ENCODE measurements at places on chromosomes 1 and 21.

DNA sequence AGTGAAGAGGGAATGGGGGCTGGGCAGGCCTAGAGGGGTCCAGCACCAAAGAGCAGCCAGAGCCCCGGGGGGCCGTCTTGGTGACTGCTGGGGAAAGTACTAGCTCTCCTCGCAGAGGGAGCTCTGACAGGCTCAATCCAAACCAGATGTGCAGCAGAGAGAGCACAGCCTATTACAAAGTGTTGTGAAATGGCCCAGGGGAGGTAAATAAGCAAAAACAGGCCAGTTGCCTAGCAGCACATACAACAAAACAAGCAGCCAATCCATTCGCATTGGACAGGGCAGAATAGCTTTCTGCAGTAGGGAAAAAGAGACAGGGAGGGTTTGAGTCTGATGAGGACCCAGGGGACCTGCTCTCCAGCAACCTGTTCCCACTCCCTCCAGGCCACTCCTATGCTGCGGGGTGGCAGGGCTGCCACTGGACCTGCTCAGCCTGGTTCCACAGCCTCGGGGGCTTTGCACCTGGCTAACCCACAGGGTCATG, 239.6 kb upstream of the FGGY start:
- DNase-seq: no peak

GRCh38 chr21:45579383-45580180, 37.3 kb upstream of the SLC19A1 start:
- DNase-seq: no peak

- peak; percentile 33 for DNase-seq
These were observed 257.2 kb upstream of the AJAP1 start for GRCh38 chr1:4397196-4397595.

- no peak for DNase-seq
These were observed 14.4 kb upstream of the THEM5 start for GRCh38 chr1:151867765-151868411.

DNA sequence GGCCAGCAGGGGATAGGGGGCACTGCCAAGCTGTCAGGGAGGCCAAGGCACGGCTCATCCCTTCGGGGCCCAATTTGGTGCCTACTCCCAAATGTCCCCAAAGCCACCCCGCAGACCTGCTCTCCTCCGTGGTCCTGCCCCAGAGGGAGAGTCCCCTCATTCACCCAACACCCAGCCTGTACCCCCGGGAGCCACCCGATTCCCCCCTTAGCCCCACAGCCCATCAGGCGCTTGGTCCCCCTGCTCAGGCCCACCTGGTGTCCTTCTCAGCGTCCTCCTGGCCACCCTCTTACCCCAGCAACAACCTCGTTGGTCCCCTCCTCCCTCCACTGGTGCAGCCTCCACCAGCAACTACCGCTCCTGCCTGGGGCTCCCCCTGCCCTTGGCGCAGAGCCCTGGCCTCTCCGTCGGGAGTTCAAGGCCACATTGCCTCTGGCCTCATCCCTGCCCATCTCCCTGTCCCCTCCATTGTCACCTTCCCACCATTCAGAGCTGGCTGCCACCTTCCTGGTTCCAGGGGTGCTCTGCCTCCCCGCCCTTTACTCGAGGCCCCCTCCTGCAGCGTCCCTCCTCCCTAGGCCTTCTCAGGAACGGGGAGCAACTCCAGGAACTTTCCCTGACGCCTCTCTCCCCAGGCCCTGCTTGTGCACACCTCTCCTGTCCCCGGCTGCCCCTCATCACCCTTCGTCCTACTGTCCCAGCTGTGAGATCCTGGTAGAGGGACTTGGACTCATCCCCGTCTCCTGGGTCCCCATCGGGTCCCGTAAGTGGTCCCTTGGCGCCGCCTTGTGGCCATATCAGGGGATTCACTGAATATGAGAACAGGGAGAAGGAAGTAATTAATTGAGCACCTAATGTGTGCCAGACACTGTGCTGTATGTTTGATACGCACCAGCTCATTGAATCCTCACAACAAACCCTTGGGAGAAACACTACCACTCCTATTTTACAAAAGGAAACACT, 73.9 kb downstream of the RAP1GAP start:
- peak; percentile 42 for DNase-seq

DNA sequence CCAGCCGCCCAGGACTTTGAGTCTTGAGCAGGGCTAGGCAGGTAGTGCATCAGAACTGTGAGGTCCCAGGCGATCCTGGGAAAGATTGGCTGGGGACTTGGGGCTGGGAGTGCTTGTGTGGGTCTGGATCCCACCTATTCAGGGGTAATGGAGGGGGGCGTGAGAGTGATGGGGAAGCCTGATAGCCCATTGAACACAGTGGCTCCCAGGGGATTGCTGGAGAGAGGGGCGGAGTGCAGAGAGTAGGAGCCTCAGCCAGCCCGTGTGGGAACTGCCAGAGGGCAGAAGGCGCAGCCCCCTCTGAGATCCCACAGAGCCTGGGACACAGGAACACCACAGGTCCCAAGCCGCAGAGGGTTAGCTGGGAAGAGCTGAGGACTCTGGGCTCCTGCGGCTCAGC, 19.3 kb upstream of the PDZK1IP1 start:
- no peak for DNase-seq

GRCh38 chr1:14149431-14149830, 449.1 kb upstream of the KAZN start:
- no peak for DNase-seq

DNA sequence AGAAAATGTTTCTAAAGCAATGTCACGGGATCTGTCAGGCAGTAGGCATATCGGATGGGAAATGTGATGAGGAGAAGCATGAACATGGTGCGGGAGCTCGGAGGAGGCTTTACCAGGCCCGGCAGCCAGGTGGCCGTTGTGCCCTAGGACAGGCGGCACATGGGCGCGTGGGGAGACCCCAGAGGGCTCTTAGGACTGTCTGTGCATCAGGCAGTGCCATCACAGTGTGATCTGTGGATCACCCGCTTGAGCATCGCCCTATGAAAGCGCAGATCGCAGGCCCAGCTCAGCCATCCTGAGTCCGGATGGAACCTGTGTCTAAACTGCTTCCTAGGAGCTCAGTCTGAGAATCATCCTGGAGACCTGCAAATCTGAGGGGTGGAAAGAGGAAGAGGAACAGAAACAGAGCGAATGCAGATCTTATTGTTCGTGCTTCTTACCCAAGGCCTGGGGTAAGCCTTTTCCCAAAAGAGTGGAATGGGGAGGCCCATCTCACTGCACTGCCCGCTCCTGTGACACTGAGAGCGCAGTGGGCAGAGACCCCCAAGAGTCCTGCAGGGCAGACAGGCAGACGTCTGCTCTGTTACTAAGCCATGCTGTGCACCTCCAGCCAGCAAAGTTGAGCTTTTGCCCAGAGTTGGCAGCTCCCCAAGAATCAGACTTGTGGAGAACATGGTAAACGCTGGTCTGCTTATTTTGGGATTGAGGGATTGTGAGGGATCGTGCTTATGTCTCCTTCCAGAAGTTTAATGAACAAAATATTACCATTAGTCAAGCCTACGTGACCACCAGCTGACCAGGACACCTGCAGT, 251.0 kb downstream of the RHOU start:
- peak; percentile 29 for DNase-seq

GRCh38 chr1:241841691-241842090, 6.3 kb upstream of the EXO1 start:
- no peak for DNase-seq

DNA sequence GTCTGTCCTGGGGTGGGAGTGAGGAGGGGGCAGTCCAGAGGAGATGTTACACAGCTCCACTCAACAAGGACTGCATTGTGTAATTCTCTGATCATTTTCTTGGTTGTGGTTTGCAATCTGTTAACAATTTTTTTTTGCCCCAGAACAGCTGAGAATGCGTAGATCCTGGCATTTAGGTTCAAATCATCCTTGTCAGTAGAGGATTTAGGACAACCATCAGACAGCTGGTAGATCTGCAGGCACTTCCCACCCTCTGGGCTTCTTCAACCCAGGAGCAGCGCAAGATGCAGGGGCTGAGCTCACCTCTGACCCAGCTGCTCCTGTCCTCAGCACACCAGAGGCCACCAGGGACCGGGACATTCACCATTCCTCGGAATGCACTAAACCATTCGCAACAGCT, 13.5 kb downstream of the BCAR3 start:
- DNase-seq: no peak

DNA sequence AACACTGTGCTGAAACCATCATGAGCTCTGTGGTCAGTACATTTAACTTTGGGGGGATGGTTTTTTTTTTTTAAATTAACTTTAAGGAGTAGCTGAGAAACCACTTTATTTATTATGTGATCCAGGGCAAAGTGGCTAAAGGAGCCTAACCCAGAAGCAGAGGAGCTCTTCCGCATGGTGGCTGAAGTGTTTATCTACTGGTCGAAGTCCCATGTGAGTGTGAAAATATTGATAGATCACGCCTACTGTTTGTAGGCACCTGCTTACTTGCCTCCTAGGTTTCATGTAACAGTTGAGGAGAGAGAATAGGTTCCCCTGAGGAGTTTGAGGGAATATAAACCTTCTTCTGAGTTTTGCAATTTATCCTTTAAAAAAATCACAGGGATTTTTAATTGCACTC, 181.4 kb downstream of the ZP4 start:
- DNase-seq: no peak

- no peak for DNase-seq
These were observed 644.6 kb upstream of the TMPRSS15 start for GRCh38 chr21:19048098-19048672.

DNA sequence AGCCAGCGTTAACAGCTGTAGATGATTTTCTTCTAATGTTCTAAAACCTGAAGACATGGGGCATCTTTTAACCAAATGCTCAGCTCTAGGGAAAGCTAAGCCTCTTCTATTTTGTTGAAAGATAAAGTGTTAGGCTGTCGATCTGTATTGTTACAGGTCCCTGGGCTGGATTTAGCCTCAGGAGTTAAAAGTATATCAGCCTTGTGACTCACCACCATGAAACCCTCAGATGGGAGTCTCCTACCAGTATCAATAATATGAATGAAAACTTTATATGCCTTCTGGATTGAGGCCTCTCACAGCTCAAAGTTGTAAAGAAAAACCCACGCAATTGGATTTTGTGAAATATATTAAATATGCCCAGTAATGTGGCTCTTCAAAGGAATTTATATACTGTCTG, 231.6 kb downstream of the FGGY start:
- no peak for DNase-seq

DNA sequence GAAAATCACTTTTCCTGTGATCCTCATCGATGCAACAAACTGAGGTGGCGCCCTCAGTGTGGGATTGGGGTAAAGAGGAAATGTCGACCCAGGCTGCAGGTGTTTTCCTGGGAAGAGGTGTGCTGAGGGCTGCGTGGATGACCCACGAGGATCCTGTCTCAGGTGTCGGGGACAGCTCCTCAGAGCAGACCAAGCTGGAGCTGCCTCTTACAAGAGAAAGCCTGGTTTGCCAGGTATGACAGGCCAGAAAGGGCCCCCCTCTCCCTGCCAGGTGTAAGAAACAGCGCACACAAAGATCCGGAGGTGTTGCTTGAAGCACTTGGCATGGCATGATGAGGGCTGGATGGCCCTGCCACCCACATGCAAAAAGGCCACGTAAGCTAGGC, 12.6 kb downstream of the FHAD1 start:
- DNase-seq: no peak

DNA sequence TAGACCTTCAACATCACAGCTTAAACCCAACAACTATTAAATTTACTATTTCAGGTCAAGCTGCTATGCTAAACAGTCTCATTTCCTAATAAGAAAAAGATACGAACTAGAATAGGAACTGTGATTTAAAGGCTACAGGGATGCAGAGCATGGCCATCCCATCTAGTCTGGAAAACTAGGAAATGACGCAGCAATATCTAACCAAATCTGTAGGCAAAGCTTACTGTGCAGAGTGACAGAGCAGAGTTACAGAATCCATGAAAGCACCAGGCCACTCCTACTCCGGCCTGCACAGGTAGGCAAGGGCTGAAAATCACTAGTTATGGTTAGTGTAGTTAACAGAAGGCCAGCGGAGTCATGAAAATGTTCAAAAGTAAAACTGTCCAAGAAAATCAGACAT, 2.1 kb downstream of the HLCS start:
- no peak for DNase-seq

GRCh38 chr1:195960580-195960979, 647.7 kb downstream of the KCNT2 start:
- no peak for DNase-seq

DNA sequence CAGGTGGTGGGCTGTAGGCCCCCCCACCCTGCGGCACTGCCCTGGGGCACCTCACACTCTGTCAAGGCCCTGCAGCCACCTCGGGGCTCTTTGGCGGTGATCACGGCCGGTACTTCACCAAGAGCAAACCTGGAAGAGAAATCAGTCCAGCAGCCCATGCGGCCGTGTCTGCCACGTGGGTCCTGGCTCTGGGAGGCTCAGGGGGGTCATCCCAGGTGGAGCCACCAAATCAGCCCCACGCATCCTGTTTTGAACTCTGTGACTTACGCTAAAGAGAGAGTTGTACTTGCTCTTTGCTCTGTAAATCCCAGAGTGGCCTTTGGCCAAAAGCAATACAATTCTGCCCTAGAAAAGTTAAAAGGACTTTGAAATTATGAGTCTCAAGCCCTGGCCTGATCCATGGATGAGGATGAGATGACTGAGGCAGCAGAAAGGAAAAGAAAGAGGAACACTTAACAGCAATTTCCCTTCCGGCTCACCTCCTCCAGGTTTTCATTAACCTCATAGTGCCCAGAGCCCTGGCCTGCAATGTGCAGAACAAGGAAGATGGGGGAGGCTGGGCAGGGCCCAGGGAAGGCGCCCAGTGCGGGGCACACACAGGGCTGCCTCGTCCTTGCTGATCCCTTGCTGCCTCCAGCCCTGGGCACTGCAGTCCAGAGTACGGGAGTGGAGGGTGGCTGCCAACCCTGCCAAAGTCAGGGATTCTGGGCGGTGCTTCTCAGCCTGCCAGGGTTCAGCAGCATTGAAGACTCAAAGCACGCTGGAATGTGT, 337.0 kb downstream of the MATN1 start:
- DNase-seq: no peak

DNA sequence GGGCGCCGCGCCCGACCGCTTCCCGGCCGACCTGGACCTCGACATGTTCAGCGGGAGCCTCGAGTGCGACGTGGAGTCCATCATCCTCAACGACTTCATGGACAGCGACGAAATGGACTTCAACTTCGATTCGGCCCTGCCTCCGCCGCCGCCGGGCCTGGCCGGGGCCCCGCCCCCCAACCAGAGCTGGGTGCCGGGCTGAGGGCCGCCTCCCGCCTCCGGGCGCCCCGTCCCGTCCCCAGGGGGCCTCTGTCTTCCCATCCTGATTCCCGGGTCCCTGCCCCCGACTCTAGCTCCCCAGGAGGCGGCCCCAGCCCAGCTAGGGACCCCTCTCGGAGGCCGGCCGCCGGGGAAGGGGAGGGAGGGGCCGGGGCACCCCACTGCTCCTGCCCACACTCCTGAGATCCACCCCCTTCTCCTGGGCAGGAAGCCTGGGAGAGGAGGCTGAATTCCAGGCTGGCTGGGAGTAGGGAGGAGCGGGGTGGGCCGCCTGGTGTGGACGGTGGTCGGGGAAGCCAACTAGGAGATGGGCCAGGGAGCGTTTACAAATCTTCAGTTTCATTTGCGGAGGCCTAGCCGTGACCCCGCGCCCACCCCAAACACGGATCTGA, 21.4 kb downstream of the FOXO6 start:
- no peak for DNase-seq

- DNase-seq: no peak
These were observed 674.4 kb downstream of the KIF26B start for GRCh38 chr1:245829194-245829593.

GRCh38 chr1:203381151-203381751, 30.3 kb upstream of the FMOD start:
- DNase-seq: no peak

- DNase-seq: no peak
These were observed 97.0 kb upstream of the CD34 start for GRCh38 chr1:208007938-208008342.

GRCh38 chr21:14522736-14523135, 23.4 kb downstream of the SAMSN1 start:
- DNase-seq: no peak

Data from anterior cingulate cortex (tissue), 58 donors.